ENCODE measurements at places on chromosomes 5 and 9. TPM values are rescaled to one million over a fixed set of nuclear protein-coding genes. Genes with fewer than 3 reads are reported as not detected.

The HSPA4 gene
- 187 TPM for total RNA-seq

The FCHO2 gene
- total RNA-seq = 16.8 TPM

The TRAF1 gene
- 0.86 TPM for total RNA-seq

The MELK gene
- 19.0 TPM for total RNA-seq

The AJM1 gene
- total RNA-seq = 1.3 TPM

The CCL19 gene
- not detected for total RNA-seq

The TAF11L4 gene
- not detected for total RNA-seq

The STC2 gene
- total RNA-seq = 157 TPM

DNA sequence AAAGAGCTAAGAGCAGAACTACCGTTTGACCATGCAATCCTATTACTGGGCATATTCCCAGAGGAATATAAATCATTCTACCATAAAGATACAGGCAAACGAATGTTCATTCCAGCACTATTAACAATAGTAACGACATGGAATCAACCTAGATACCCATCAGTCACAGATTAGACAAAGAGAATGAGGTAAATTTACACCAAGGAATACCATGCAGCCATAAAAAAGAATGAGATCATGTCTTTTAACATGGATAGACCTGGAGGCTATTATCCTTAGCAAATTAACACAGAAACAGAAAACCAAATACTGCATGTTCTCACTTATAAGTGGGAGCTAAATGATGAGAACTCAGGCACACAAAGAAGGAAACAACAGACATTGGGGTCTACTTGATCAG lies 641.9 kb downstream of the PDE4D start:
- no peak for DNase-seq

DNA sequence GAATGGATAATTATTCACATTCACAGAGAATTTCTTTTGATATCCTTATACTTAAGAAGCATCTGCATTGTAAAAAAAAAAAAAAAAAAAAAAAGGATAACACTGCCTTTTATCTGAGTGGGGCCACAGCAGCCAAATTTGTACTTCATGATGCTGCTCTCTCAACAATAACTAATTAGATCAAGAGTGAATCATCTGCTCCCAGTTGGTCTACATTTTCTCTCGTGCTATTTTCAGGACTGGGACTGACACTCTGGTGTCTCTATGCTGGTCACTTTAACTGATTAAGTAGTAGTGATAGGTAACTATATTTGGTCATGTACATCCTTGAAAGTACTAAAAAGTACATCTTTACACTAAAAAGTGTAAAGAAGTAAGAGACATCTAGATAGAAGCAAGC lies 90.1 kb downstream of the RFX3 start:
- no peak for DNase-seq

GRCh38 chr5:112689155-112689909 lies 48.4 kb upstream of the APC start:
- DNase-seq = peak; percentile 30

GRCh38 chr5:80284720-80285119 lies 28.9 kb upstream of the SERINC5 start:
- DNase-seq = no peak

DNA sequence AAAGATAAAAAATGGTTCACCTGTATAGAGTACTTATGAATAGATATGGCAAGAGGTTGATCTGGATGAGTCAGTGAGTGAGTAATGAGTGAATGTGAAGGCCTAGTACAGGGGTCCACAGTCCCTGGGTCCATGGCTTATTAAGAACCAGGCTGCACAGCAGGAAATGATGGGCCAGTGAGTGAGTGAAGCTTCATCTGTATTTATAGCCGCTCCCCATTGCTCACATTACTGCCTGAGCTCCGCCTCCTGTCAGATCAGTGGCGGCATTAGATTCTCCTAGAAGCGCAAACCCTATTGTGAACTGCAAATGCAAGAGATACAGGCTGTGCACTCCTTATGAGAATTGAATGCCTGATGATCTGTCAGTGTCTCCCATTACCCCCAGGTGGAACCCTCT lies 307.7 kb upstream of the ZNF608 start:
- no peak for DNase-seq

GRCh38 chr5:73763300-73764032 lies 137.5 kb downstream of the ARHGEF28 start:
- peak; percentile 43 for DNase-seq

- DNase-seq = no peak
These were observed 42.1 kb upstream of the ZNF622 start for GRCh38 chr5:16507716-16508115.

- peak; percentile 59 for DNase-seq
These were observed 158.0 kb upstream of the LHFPL2 start for GRCh38 chr5:78806544-78806943.

GRCh38 chr5:68369457-68370125 lies 154.0 kb downstream of the PIK3R1 start:
- no peak for DNase-seq

GRCh38 chr5:140821375-140822280 lies at the start of gene PCDHA5:
TSS of gene PCDHA5 (plus strand) at chr5:140821613.
- no peak for DNase-seq

- DNase-seq = no peak
These were observed 195.1 kb upstream of the CTNND2 start for GRCh38 chr5:12099296-12099695.

DNA sequence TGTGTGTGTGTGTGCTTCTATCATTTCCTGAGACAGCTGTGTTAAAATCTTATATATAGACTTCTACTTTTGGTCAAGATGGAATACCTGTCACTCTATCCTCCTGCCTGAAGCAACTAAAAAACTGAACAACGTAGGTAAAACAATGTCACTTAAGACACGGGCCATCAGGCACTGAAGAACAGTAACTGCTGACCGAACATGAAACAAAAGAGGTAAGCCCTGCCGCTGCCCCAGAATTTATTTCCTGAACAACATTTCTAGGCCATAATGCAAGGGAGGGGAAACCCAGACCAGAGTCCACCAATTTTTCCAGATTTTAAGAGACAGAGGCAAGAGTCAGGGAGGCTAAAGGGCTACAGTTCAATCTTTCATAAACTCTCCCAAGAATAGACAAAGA lies 156.0 kb downstream of the CDC42SE2 start:
- DNase-seq = no peak

DNA sequence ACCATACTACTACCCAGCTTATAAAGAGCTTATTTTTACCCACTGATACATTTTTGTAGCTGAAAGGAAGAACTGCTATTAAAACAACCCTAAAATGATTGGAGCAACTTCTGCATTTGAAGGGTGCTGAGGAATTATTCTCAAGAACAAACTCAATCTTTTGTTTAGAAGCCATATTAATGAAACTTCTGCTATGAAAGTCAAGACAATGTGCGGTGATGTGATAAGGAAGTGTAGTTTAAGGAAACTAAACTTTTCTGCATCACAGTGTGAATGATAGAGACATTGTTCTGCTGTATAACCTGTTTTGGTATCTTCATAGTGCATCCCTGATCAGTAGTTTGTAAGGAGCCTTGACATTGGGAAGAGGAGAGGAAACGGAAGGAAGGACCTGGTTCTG lies 408.5 kb downstream of the TMEM38B start:
- DNase-seq = no peak

DNA sequence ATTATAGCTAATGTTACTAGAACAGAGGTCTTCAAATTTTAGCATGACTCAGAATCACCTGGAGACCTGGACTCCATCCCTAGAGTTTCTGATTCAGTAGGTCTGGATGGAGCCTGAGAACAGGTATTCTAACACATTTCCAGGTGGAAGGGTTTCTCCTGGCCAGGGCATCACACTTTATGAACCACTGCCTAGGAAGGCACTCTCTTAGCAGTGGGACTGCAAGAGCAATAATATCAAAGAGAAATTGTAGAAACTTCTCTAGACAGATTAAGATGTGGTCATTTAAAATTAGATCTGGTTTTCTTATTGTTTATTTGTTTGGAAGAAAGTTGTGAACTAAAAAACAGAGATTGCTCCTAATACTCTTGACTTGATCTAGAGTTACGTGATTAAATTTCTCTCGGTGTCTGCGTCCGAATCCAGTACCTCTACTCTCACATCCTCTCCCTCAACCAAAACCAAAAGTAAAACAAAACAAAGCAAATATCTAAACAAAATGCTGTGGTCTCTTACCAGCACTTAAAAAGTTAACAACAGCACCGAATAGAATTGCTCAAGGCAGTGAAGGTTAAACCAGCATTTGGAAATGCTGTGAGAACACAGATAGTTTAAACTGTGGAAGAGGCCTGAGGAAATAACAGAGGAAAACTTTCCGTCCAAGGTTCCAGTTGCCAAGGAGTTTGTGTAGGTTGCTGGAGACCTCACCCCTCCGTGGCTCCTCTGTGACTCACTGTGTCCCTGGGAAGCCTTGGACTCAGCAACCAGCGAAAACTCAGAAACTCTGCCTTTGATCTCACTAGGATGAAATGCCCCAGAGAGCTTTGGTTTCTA lies 193.4 kb downstream of the ARRDC3 start:
- DNase-seq = peak; percentile 92

DNA sequence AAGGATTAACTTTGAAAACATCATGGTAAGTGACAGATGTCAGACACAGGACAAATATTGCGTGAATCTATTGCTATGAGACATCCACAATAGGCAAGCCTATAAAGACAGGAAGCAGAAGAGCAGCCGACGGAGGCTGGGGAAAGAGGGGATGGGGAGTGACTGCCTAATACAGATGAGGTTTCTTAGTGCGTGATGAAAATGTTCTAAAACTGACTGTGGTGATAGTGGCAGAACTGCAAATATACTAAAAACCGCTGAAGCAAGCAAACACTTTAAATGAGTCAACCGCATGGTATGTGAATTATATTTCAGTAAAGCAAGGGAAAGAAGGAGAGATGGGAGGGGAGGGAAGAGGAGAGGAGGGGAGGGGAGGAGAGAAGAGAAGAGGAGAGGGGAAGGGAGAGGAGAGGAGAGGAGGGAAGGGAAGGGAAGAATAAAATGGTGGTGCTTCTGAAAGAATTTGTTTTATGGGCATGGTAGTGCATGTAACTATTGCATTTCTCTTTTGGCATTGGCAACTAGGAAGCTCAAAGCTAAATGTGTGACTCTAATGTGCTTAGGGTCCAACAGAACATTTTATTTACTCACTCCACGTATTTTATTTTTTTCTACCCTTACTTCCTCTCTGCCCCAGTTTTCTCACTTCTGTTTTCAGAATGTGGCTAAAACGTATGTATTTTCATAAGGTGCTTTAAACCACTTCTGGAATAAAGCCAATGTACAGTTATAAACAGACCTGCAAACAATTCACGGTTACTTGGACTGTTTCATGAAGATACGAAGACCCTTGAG lies 21.3 kb downstream of the AKNA start:
- DNase-seq = peak; percentile 95

DNA sequence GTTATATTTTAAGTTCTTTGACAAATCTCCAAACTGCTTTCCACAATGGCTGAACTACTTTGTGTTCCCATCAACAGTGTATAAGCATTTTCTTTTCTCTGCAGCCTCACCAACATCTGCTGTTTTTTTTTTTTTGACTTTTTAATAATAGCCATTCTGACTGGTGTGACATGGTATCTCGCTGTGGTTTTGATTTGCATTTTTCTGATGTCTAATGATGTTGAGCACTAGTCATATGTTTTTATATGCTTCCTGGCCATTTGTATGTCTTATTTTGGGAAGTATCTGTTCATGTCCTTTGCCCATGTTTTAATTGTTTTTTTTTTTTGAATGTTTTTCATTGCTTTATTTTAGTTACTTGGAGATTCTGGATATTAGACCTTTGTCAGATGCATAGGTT lies 196.6 kb downstream of the PLK2 start:
- no peak for DNase-seq

GRCh38 chr5:126464016-126464415 lies 40.8 kb downstream of the GRAMD2B start:
- no peak for DNase-seq

- no peak for DNase-seq
These were observed 944.0 kb downstream of the MAT2B start for GRCh38 chr5:164449460-164449859.

GRCh38 chr9:69532396-69532795 lies 139.8 kb downstream of the APBA1 start:
- no peak for DNase-seq

GRCh38 chr5:5481633-5482032 lies 59.2 kb downstream of the ICE1 start:
- no peak for DNase-seq

DNA sequence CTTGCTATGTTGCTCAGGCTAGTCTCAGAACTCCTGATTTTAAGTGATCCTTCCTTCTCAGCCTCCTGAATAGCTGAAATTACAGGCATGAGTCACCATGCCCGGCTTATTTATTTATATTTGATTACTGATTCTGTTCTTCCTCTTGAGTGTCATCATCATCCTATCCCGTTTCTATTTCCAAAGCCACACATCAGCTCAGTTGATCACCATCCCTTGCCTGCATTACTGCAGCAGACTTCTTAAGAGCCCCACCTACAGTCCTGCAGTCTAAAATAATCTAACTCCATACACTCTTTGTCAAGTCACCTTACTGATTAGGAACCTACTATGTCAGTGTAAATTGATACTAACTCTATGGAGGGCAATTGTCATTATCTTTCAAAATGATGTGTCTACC lies 138.9 kb upstream of the RAI14 start:
- DNase-seq = peak; percentile 68

- DNase-seq = peak; percentile 68
These were observed 20.6 kb downstream of the TUT7 start for GRCh38 chr9:86333651-86334050.

- DNase-seq = no peak
These were observed 173.5 kb downstream of the SLIT3 start for GRCh38 chr5:169127431-169127830.

- DNase-seq = no peak
These were observed 1063.5 kb upstream of the DMAC1 start for GRCh38 chr9:8863069-8863468.

- DNase-seq = peak; percentile 44
These were observed 108.6 kb upstream of the CDKN2B start for GRCh38 chr9:22117511-22118384.

DNA sequence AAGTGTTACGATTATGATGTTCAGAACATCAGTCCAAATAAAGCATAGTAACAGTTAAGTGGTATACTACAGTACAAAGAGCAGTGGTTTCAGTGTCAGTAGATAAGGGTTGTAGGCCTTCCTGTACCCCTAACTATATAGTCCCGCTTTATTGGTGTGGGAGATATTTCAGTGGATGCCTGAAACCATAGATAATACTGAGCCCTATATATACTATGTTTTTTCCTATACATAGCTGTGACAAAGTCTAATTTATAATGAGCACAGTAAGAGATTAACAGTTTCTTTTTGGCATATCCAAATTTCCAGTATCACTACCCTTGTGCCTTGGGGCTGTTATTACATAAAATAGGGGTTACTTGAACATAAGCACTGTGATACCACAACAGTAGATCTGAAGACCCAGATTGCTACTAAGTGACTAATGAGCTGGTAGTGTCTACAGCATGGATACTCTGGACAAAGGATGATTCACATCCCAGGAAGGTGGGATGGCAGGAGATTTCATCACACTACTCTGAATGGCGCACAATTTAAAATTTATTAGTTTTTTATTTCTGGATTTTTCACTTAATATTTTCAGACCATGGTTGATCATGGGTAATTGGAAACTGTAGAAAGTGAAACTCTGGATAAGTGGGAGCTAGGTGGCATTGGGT lies 119.3 kb downstream of the RPS23 start:
- peak; percentile 55 for DNase-seq
